Stimulated activated CD4-positive, alpha-beta T cell treated with anti-CD3 and anti-CD28 coated beads, Interleukin-1b, Interleukin-23, amount 100 ng/mL, for 48 hours (primary cell): ENCODE measurements at places on chromosomes 4 and X.
A peak's percentile ranks its signal among the peaks of the same experiment; 100 is the strongest.

DNA sequence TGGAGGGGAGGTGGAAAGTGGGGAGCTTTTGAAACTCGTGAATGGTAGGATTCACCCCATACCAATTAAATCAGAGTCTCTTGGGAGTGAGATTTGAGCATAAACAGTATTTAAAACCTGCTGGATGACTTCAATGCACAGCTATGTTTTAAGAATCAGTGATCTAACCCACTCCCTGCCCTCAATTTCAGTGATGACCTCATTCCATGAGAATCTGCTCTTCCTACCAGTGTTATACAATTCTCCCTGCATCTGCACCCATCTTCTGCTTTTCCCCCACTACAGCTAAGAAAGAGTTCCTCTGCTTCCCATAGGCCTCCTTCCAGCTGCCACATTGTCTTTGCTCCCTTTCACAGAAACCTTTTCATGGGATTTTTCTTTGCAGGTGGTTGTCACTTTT is 18.3 kb upstream of the H2AZ1 start:
- DNase-seq, result no peak

DNA sequence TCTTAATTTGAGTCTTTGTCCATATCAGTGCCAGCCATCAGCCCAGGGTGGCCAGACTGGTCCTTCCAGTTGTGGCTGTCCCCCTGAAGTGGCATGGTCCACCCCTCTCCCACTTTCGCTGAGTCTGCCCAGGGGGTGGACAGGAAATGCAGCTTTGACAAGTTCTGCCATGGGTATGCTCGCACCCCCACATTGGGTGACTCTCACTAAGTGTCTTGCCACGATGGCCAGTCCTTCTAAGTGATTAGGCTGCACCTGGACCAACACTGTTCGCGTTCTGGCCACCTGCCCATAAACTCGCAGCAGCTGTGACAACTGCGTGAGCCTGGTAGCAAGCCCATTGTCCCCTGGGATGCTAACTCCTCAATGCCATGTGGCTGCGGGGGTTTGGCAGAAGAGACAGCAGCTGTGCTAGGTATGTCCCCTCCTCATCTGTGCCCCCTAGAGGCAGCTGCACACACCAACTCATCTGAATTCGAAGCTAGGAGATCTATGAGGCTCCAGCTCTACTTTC is 10.0 kb upstream of the LNX1 start:
- no peak for DNase-seq

GRCh38 chrX:41858161-41858775 is 65.1 kb downstream of the CASK start:
- no peak for DNase-seq

DNA sequence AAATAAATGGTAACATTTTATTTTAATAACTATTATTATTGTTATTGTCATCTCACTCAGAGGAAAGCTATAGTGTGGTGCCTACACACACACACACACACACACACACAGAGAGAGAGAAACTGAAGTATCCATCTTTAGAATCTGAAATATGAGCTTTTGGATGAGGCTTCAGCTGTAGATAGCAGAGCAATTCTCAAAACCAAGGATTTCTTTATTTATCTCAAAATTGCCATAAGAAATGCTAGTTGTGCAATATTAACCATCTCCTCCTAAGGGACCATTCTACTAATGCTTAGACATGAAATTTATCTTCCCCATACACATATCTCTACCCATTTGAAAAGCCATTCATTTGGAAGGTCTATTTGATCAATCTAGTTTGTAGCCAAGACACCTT is 50.1 kb upstream of the SGMS2 start:
- no peak for DNase-seq

DNA sequence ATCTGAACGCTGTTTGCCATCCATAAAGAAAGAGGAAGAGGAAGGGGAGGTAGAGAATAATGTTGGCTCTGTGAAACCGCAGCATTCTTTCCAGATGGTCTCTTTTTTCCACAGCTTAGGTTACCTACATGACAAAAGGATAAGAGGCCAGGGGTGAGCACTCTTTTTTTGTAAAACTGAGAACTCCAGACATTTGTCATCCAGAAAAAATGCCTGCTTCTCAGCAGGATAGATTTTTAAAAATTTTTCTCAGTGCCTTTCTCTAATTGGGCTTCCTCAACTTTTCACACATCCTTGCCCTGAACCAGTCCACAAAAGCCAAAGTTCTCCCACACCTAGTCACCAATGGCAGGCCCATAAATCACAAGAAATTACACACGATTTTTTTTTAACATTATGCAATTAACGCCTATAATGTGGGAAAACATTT is 158.1 kb upstream of the TENM3 start:
- DNase-seq, result no peak

- DNase-seq, result no peak
Observed at GRCh38 chr4:22427675-22428074, 88.2 kb downstream of the ADGRA3 start.

GRCh38 chr4:8373973-8374545 is 66.5 kb downstream of the ACOX3 start:
- DNase-seq, result no peak

DNA sequence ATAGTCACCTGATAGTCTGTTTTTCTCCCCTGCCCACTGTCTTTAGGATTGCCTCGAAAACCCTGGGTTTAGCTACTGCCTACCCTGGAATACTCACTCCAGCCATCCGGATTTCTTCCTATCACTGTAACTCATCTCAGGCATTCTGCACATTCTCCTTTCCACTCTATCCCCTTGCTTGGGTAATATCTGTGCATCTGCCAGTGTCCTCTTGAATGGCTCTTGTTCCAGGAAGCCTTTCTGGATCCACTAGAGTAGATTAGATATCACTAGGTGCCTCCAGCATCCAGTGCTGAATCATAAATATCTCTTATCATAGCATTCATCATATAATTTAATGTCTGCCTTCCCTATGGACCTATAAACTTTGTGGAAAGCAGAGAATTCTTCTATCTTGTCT is 17.1 kb upstream of the GALNT7 start:
- DNase-seq, result no peak

- no peak for DNase-seq
Observed at GRCh38 chr4:110751986-110752385, 129.1 kb upstream of the PITX2 start.

GRCh38 chr4:24688453-24688852 is 104.1 kb upstream of the DHX15 start:
- DNase-seq, result no peak

GRCh38 chrX:133402042-133402453 is 13.2 kb downstream of the GPC4 start:
- no peak for DNase-seq

DNA sequence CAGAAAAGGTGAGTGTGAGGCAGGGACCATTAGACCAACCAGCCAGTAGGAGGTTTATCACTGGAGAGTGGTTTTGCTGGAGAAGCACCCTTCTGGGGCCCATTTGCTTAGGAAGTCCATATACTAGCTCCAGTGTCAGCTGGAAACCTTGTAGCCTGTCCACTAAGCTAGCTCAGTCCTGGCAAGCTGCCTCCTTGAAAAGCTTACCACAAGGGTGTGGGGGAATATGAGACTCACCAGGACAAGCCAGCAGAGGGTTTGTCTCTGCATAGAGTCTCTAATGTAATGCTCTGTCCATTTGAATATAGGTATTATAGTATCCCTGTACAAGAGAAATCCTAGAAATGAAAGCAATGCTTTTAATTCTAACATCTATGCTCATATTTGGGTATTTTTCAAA is 86.3 kb downstream of the FBXL5 start:
- DNase-seq, result no peak

GRCh38 chr4:97770222-97770621 is 373.1 kb downstream of the STPG2 start:
- DNase-seq, result no peak

- peak; percentile 2 for DNase-seq
Observed at GRCh38 chr4:14168919-14169318, 541.4 kb upstream of the BOD1L1 start.
